ENCODE measurements at places on chromosomes 2 and 18. TPM values are rescaled to one million over a fixed set of nuclear protein-coding genes. Genes with fewer than 3 reads are reported as not detected.

GRCh38 chr2:240925191-240925567 is 19.0 kb downstream of the CROCC2 start:
- DNase-seq = peak; percentile 83

RBM44 gene
- total RNA-seq = 0.63 TPM

GRCh38 chr2:102129951-102130646 is 12.4 kb upstream of the IL1R1 start:
- DNase-seq = no peak

ABCB11 gene
- not detected for total RNA-seq

APCDD1 gene
- total RNA-seq = 1.4 TPM

DNA sequence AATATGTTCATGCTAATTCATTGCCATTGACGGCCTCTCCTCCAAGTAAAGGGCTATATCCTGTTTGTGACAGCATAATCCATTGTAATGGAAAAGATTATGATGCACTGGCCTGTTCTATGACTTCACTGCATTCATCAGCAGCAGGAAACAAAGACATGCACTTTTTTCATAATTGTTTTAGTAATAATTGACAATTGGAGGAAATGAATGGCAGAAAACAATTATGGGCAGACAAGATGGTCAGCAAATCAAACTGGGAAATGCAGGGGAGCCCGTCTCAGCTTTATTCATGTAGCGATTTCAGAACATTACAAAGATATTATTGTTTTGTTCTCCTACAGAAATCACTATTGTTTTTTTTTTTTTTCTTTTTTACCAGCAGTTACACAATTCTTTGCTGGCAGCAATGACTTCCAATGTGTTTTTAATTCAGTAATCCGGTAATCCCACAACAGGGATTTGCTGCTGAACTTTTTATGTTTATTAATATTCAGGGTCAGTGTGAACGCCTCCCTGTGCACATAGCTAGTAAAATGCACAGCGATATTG is 33.8 kb upstream of the RASGRP3 start:
- DNase-seq = no peak

LIPT1 gene
- 6.3 TPM for total RNA-seq

GRCh38 chr2:133541797-133542196 is 26.5 kb downstream of the NCKAP5 start:
- DNase-seq = no peak

INHA gene
- 1.4 TPM for total RNA-seq

CHAC2 gene
- 2.2 TPM for total RNA-seq

GRCh38 chr2:219521066-219521880 is 7.0 kb downstream of the ASIC4 start:
- no peak for DNase-seq

- DNase-seq = no peak
These were observed 494.2 kb downstream of the ARHGAP15 start for GRCh38 chr2:143623231-143623908.

- DNase-seq = no peak
These were observed 51.9 kb downstream of the APLF start for GRCh38 chr2:68519236-68519635.

GRCh38 chr2:69692424-69692823 is 48.9 kb upstream of the AAK1 start:
- DNase-seq = no peak

DTNB gene
- total RNA-seq = 19.6 TPM

PER2 gene
- 5.7 TPM for total RNA-seq

DNA sequence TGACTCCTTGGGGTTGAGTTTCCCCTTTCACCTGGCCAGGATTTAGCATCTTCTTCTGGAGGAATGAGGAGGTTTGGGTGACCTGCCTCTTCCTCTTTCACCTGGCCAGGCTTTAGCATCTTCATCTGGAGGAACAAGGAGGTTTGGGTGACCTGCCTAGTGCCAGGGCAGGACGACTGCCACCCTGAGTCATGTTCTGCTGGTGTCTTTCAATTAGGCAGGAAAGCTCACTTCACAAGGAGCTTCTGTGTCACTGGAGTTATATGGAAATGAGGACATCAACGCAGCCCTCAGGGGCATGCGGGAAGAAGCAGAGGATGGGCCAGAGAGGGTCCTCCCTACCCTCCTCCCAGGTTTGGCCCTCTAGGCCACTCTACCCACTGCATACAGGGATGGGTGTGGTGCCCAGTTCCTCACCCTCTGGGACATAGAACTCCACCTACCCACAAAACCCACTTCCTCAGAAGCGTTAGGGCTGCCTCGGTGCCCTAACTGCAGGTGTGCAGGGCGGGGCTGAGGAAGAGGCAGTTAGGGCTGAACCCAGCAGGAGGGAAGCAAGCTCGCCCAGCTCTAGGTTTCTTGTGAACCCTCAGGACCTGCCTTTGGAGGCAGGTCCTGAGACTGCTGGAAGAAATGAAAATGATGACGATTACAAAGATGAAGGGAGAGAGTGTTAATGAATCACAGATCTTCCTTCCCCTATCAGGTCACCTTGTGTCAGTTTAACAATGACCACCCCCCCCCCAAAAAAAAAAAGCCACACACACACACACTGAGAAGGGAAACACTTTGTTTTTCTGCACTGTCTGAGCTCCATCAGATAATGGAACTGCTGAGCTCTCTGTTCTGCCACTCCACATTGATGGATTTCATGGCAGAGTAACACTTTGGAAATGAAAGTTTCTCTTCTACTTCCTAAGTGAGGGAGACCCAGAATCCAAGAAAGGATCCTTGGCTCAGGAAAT is 71.0 kb downstream of the ARL4C start:
- no peak for DNase-seq

DNA sequence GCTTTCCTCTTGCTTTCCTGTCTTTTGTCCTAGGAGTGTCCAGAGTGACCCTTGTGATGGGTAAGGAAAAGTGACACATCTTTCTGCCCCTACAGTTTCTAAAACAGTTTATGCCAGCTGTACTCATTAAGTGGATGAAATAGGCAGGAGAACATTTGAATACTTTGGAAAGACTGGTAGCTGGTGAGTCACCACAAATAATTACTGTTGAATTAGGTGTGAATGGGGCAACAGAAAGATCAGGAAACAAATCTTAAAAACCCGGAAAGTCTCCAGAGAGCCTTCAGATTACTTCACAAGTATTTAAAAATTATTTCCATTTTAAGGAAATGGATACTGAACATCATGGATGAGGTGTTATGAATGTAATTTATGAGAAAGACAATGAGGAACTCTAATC is 278.5 kb downstream of the CLIP4 start:
- DNase-seq = no peak

TFPI gene
- 325 TPM for total RNA-seq

GRCh38 chr2:145025382-145025781 is 505.5 kb upstream of the ZEB2 start:
- no peak for DNase-seq

DNA sequence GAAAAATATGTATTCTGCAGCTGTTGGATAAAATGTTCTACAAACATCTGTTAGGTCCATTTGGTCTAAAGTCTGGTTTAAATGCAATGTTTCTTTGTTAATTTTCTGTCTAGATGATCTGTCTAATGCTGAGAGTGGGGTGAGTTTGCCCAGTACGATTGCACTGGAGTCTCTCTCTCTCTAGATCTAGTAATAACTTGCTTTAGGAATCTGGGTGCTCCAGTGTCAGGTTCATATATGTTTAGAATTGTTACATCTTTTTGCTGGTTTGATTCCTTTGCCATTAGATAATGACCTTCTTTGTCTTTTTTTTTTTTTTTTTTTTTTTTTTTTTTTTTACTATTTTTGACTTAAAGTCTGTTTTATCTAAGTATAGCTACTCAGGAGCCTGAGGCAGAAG is 10.4 kb downstream of the GCC2 start:
- no peak for DNase-seq

GRCh38 chr2:120345608-120346007 is 328 bp upstream of the INHBB start:
- DNase-seq = no peak

SKOR2 gene
- not detected for total RNA-seq

GRCh38 chr2:100799686-100800085 is 20.3 kb upstream of the NPAS2 start:
- DNase-seq = no peak

- no peak for DNase-seq
These were observed 170.6 kb downstream of the TWIST2 start for GRCh38 chr2:239018271-239019182.

DNA sequence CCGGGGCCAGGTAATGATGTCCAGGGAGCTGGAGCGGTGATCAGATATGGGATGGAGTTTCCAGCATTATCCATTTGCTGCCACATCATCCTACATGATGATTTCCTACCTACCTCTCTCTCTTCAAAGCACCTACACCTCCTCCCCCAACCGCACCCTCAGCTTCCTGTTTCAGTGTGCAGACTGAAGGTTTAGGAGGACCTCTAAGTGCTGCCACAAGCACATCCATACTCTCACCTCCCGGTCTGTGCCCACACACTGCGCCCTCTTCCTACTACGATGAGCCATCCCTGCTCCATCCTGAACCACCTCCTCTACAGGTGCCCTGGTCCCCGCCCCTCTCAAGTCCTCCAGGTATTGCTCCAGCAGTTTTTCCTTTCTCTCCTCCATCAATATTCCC is 123.7 kb downstream of the ALPK2 start:
- DNase-seq = no peak

Data from osteocyte (in vitro differentiated cells).